ENCODE measurements at places on chromosomes 3 and 15. TPM values are rescaled to one million over a fixed set of nuclear protein-coding genes. Genes with fewer than 3 reads are reported as not detected.

PYGO1 gene
- polyA plus RNA-seq = 0.62 TPM

TMEM207 gene
- not detected for polyA plus RNA-seq

FOXL2NB gene
- polyA plus RNA-seq = 0.05 TPM

GDPGP1 gene
- polyA plus RNA-seq = 5.0 TPM

ADCY5 gene
- polyA plus RNA-seq = 1.7 TPM

PDZRN3 gene
- 3.9 TPM for polyA plus RNA-seq

WDR72 gene
- 0.21 TPM for polyA plus RNA-seq

SPTBN5 gene
- 1.6 TPM for polyA plus RNA-seq

UQCC5 gene
- polyA plus RNA-seq = 30.3 TPM

GALNT15 gene
- 41.2 TPM for polyA plus RNA-seq

DNAH1 gene
- polyA plus RNA-seq = 9.0 TPM

GPR176 gene
- polyA plus RNA-seq = 3.5 TPM

BAHD1 gene
- polyA plus RNA-seq = 19.1 TPM

CD80 gene
- 3.3 TPM for polyA plus RNA-seq

STRIT1 gene
- 0.32 TPM for polyA plus RNA-seq

NR1I2 gene
- polyA plus RNA-seq = 0.21 TPM

PRRT3 gene
- polyA plus RNA-seq = 1.6 TPM

SLC27A2 gene
- polyA plus RNA-seq = 1.4 TPM

ACP3 gene
- polyA plus RNA-seq = 2.5 TPM

GOLGA6L4 gene
- 12.0 TPM for polyA plus RNA-seq

CHP1 gene
- 38.8 TPM for polyA plus RNA-seq

ZPLD1 gene
- polyA plus RNA-seq = 0.11 TPM

GHSR gene
- not detected for polyA plus RNA-seq

HCLS1 gene
- polyA plus RNA-seq = 171 TPM

HDDC3 gene
- 25.4 TPM for polyA plus RNA-seq

TPRG1 gene
- 3.2 TPM for polyA plus RNA-seq

GPR160 gene
- 5.1 TPM for polyA plus RNA-seq

SEMA3B gene
- 4.8 TPM for polyA plus RNA-seq

PAK6 gene
- 1.3 TPM for polyA plus RNA-seq

TMEM108 gene
- 0.50 TPM for polyA plus RNA-seq

APBA2 gene
- 15.3 TPM for polyA plus RNA-seq
